GM23248 (cell line): ENCODE measurements at places on chromosomes 12 and 14. TPM values are rescaled to one million over a fixed set of nuclear protein-coding genes. Genes with fewer than 3 reads are reported as not detected.

Gene GPR68
- polyA plus RNA-seq = 5.1 and 5.7 TPM in 2 replicates

Gene ISM2
- polyA plus RNA-seq = 0.11 TPM in 1 of 2 replicates, not detected in the other

Gene FGD4
- polyA plus RNA-seq = 1.1 and 1.3 TPM in 2 replicates

Gene C3AR1
- polyA plus RNA-seq = 0.24 TPM in 1 of 2 replicates, not detected in the other

Gene TSPAN9
- polyA plus RNA-seq = 8.0 and 9.5 TPM in 2 replicates

Gene INSM2
- polyA plus RNA-seq = not detected in 2 replicates

Gene FOXN4
- polyA plus RNA-seq = not detected in 2 replicates

Gene COA8
- polyA plus RNA-seq = 96.3 and 108 TPM in 2 replicates

GRCh38 chr12:94286583-94287244, 138.3 kb downstream of the PLXNC1 start:
- no peak for DNase-seq

DNA sequence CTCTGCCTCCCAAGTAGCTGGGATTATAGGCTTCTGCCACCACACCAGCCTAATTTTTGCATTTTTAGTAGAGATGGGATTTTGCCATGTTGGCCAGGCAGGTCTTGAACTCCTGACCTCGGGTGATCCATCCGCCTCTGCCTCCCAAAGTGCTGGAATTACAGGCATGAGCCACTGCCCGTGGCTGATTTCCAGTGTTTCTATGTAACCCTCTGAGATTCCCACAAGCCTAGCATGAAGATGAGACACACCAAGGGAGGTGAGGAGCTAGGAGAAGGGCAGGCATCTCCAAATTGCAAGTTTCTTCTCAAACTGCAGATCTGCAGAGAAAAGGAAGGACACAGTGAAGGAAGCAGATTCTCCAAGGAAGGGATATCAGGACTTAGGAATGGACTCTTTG, 125.0 kb downstream of the CACNA1C start:
- peak; percentile 51 for DNase-seq

GRCh38 chr14:50319721-50320120, 7.6 kb downstream of the DMAC2L start:
- peak; percentile 56 for DNase-seq

DNA sequence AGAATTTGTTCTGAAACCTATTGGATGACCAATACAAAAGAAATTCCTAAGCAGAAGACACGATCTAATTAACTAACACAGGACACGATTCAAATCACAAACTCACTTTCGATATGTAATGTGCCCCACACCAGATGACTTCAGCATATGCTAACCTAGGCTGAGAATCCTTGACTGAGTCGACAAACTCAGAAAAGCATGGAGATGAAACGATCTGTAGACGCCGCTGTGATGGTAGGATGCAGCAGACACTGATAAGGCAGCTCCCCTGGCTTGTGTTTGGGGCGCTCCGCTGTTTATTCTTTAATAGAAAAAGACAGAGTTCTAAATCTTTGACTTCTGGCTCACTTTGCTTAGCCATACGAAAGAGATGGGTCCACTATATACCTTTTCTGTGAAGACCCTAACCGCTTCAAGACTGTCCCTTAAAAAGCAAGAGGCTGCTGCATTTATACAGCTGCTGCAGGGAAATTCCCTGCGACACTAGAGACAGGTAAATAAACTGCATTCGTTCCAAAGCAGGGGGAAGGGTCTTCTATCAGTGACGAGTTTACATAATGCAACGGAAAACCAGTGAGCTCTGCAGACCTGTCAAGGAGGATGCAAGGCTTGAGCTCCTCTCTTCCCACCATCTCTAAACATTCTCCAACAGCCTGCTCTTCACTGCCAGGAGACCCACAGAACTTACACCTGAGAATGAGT, 929 bp downstream of the CHD8 start:
- peak; percentile 45 for DNase-seq

DNA sequence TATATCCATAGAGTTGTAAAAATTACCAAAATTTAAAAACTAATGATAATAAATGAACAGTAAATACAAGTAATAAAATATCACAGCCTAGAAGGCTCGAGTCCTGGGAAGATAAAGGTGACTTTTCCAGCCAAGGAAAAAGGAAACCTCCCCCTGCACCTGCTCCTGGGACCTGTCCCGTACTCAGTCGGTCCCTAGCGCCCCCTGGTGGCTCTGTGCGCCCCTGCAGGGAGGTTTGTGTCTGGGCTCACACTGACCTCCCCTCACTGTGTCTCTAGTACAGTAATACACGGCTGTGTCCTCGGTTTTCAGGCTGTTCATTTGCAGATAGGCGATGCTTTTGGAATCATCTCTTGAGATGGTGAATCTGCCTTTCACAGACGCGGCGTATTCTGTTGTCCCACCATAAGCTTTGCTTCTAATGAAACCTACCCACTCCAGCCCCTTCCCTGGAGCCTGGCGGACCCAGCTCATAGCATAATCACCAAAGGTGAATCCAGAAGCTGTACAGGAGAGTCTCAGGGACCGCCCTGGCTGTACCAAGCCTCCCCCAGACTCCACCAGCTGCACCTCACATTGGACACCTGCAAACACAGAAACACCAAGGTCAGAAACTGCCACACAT, 1030.4 kb downstream of the TMEM121 start:
- DNase-seq = no peak

- DNase-seq = peak; percentile 44
Measured at GRCh38 chr14:56341766-56342493, 223.7 kb downstream of the PELI2 start.

DNA sequence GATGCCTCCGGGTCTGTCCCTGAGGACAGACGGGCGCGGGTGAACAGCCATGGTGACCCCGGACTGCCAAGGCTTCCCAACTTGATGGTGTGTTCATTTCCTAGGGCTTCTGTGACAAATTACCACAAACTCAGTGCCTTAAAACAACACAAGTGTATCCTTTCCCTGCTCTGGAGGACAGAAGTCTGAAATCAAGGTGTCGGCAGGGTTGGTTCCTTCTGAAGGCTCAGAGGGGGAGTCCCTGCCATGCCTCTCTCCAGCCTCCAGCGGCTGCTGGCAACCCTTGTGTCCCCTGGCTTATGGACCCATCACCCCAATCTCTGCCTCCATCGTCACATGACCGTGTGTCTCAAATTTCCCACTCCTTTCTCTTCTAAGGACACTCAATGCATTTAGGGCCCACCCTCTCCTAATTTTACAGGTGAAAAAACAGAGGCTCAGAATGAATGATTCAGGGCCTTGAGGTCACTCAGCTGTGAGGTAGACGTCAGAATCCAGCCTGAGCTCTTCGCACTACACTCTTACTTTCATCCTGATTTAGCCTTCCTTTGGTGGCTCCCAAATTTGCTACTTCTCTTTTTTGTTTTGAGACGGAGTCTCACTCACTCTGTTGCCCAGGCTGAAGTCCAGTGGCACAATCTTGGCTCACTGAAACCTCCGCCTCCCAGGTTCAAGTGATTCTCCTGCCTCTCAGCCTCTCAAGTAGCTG, 45.4 kb downstream of the VCPKMT start:
- DNase-seq = no peak

DNA sequence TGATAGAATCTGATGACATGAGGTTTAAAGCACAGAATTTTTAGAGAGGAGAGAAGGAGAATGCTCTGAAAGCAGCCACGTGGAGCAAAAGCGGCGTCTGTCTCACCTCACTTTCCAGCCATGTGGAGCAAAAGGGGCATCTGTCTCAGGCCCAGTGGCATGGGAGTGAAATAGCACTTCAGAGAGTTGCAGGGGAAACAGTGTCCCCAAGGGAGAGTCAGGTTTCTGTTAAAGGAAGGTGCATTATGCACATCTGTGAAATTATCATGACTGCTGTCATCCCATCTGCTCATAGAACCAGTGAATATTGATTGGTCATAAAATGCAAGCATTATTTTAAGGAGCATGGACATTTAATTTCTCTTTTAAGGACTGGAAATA, 124.0 kb downstream of the BICD1 start:
- DNase-seq = no peak

DNA sequence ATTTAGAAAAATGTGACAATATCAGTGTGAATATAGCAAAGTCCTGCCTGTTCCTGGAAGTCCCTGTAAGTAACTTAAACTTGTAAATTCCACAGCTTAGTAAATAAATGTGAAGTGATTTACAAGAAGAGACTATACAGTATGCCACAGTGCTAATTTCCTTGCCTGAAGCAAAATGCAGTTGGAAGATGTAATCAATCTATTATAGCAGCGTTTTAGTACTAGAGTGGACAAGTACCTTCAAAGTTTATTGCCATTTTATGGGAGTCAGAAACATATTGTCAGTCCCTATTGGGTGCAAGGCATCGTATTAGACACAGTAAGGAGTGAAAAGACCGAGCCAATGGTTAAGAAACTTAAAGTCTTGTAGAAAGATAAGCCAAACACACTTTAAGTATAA, 94.1 kb downstream of the TRHDE start:
- no peak for DNase-seq

GRCh38 chr12:115437061-115437567, 753.1 kb upstream of the TBX3 start:
- peak; percentile 25 for DNase-seq

- no peak for DNase-seq
Measured at GRCh38 chr14:92499234-92499633, 14.3 kb upstream of the RIN3 start.

DNA sequence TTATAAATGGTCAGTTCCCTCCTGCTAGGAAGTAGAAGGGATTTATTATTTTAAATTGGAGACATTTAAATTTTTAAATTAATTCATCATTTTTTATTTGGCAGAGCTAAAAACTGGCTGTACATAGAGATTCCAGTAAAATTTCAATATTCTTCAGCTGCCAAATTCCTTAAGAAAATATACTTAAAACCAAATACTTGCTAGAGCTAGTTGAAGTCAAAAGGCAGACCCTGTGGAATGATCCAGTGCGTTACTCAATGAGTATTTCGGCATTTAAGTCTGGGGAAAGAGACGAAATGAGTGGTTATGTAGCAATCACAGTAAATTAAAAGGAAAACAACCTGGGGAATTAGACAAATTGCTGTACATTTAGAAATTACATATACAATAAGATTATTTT, 1104.7 kb downstream of the SLC6A15 start:
- DNase-seq = no peak

- peak; percentile 78 for DNase-seq
Measured at GRCh38 chr14:75831455-75831854, 150.3 kb downstream of the TGFB3 start.

- DNase-seq = no peak
Measured at GRCh38 chr12:26247873-26248272, 52.5 kb downstream of the SSPN start.

- peak; percentile 99 for DNase-seq
Measured at GRCh38 chr14:34650786-34651584, 21.0 kb upstream of the SNX6 start.

DNA sequence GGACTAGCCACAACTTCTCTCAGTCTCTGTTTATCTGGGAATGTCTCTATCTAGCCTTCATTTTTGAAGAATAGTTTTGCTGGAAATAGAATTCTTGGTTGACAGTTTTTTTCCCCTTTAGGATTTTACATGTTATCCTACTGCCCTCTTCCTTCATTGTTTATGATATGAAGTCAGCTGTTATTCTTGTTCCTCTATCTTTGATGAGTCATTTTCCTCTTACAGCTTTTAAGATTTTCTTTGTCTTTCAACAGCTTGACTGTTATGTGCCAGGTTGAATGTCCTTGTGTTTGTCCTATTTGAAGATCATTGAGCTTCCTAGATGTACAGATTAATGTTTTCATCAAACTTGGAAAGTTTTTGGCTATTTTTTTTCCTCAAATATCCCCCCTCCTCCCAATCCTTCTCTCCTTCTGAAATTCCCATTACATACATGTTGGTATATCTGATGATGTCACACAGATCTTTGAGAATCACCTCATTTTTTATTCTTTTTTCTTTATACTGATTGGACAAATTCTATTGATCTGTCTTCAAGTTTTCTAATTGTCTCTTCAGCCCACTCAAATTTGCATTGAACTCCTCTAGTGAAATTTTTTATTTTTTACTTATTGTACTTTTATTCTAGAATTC, 4.5 kb upstream of the GOLGA5 start:
- DNase-seq = peak; percentile 39

GRCh38 chr14:95063391-95063790, 93.9 kb downstream of the DICER1 start:
- no peak for DNase-seq

DNA sequence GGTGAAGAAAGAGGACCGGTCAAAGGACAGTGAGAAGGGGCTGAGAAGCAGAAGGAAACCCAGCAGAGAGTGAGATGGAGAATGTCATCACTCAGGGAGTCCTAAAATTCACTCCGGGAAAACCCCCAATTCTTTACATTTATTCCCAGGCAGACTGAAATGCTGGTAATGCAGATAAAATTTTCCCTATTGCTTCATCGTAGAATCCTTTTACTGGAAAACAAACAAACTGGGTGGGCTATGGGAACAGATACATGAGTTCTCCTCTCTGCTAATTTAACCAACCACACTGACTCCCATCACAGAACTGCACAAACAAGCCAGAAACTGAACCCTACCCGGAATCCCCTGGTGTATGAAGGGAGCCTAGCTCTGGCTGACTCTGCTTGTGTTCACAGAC, 20.9 kb downstream of the HEBP1 start:
- DNase-seq = peak; percentile 44

DNA sequence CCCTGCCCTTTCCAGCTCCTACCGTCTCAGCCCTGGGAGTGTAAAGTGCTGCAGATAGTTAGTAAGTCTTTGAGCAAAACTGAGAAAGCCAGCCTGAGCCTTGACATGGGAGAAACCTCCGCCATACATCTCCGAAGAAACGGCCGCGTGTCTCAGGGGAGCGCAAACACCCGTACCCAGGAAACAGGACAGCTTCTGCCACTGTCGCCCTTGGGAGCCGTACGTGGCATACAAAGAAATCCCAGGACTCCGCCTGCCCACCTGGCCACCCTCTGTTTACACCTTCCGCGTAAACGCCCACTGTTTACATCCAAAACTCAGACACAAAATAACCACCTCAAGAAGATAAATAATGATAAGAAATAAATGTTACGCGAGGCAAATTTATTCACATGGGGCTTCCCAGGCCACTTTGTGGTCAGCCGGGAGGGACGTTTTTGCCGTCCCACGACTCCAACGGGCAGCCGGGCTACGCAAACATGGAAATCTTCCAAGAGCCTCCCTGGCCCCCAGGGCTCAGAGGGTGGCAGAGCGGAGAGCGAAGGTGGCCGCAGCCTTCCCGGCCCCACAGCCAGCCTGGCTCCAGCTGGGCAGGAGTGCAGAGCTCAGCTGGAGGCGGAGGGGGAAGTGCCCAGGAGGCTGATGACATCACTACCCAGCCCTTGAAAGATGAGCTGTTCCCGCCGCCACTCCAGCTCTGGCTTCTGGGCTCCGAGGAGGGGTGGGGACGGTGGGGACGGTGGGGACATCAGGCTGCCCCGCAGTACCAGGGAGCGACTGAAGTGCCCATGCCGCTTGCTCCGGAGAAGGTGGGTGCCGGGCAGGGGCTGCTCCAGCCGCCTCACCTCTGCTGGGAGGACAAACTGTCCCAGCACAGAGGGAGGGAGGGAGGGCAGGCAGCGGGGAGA, at the start of gene BDKRB2:
TSS of gene BDKRB2 (plus strand) at position 689 of the 908 bp plus-strand sequence. CDS start 32,269 bp downstream, outside the sequence.
- DNase-seq = peak; percentile 95

GRCh38 chr12:46050805-46051204, 60.4 kb upstream of the SCAF11 start:
- no peak for DNase-seq
